Activated CD4-positive, alpha-beta T cell treated with anti-CD3 and anti-CD28 coated beads for 24 hours (primary cell): ENCODE measurements at places on chromosomes 7 and 10.

DNA sequence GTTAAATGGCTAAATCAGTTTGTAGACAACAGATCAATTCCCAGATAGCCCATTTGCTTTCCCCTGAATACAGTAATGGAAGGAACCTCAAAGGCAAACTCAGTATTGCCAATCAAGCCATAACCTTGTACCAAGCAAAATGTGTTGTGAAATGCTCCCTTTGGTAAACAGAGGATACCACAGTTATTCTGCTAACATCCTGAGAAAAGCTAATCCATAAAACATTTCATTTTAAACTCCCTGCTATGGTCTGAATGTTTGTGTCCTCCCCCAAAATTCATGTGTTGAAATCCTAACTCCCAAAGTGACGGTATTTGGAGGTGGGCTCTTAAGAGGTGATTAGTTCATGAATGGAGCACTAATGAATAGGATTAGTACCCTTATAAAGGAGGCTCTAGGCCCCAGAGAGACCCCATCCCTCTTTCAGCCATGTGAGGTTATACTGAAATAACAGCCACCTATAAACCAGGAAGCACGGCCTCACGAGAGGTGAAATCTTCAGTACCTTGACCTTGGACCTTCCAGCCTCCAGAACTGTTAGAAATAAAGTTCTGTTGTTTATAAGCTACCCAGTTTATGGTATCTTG is 89.3 kb upstream of the RNF148 start:
- DNase-seq = no peak

DNA sequence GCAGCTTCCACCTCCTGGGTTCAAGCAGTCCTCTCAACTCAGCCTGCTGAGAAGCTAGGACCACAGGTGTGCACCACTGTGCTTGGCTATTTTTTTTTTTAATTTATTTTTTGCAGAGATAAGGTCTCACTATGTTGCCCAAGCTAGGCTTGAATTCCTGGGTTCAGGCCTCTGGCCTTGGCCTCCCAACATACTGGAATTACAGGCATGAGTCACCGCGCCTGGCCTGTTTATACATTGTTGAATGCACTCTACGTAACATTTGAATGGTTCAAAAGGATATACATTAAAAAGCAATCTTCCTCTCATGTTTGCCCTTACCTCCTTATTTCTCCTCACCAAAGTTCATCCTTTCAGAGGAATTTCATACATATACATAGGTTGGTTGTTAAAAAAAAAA is 7.2 kb upstream of the SNX10 start:
- no peak for DNase-seq

DNA sequence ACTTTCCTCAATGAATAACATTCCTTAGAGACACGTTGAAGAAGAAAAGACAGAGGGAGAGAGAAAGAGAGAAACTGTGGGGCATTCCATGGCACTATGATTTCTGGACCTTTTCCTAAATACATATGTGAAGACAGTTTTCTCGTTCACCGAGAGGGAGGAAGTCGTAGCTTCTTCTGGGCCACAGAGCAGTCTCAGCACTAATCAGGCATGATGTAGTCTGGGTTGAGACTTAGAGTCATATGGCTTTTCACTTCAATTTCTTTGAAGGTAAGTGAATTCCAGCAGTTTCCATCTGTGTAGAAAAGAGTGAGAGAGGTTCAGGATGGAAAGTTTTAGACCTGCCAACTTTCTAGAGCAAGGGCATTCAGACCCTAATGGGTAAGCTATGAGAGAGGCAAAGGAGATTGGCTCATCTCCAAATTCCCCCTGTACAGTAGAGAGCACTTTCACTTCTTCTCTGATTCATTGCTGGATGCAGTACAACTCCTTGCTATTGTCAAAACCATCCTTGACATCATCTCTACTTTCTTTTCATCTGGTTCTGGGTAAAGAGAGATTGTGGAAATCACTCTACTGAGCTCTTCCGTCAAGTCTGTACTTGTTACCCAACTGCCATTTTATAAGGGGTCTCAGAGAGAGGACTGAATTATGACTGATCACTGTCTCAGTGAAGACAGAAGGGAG is 31.5 kb upstream of the OR9A4 start:
- DNase-seq = no peak

DNA sequence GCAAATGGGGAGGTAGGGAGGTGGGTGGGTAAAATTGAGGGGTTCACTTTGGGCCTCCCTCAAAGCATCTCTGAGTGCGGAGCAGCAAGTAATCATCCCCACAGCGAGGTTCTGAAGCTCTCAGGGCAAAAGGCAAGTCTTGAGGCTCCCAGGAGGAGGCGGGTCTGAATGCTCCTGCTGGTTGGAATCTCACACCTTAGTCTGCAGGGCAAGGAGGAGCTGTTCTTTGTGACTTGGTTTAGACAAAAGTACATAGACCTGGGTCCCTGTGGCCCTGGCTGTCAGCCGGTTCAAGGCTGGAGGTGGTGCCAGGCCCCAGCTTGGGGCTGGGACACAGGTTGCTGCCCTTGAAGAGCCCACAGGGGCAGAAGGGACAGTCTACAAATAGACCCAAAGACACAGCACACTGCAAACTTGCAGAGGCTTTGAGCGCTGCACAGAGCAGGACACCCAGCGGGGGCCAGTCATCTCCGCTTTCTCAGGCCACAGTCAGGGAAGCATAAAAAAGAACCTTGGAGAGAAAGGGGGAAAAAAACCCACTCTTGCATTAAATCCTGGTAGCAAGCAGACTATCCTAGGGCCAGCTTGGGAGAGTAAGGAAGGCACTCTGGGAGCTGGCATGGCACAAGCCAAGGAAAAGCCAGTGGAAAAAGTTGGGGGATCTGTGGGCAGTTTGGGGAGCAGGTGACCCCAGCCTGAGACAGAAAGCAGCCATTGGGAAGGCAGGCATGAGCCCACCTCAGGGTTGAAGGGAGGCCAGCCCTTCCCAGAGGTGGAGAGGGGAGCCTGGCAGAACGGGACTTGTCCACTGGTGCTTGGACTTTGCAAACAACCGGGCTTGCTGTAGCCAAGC is 926 bp upstream of the C10orf71 start:
- DNase-seq = no peak

- DNase-seq = no peak
Observed at GRCh38 chr10:132796846-132797245, 10.9 kb upstream of the NKX6-2 start.

GRCh38 chr10:12645449-12645848 is 296.1 kb downstream of the CAMK1D start:
- no peak for DNase-seq

DNA sequence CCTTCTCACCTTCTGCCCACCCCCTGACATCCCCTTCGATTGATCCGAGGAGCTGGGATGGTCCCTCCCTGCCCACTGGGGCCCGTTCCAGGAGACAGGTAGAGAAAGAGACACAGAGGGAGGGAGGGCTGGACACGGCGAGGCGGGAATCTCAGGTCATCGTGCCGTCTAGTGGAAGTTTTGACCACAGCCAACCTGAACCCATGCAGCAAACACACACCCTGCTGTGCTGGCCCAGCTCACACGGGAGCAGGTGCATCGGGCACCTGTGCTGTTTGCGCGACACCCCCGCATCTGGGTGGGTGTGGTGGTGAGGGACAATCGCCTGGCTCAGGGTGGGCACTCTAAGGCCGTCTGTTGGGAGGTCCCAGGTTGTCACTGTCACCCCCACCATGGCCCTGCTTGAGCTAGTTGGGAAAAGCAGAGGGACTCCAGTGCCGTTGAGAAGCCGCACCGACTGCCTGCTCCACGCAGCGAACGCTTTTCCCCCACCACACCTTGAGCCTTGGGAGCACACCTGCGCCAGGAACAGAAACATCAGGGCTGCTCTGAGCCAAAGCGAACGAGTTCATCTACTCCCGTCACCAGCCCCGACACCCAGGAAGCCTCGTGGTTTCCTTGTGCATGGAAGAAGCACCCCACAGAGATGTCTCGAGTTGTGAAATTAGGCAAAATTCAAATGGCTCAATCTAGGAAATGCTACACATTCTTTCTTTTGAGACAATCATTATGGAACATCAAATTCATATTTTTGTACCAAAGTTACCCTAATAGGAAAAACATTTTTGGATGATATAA is 285.8 kb downstream of the DNAJB6 start:
- no peak for DNase-seq

DNA sequence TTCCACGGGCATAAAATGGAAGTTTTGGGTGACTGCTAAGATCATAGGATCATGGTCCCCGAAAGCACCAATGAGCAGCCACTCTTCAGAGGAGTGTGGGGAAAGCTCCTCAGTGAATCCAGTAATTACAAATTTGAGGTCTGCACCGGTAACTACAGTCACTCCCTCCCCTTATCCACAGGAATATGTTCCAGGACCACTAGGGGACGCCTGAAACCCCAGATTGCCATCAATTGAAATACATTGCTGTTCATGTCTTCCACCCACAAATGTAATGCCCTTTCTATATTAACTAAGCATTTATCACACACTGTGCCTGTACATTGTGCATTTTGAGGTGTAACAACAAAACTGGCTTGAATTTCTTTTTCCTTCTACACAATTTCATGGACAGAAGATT is 447.9 kb upstream of the PFKP start:
- no peak for DNase-seq

DNA sequence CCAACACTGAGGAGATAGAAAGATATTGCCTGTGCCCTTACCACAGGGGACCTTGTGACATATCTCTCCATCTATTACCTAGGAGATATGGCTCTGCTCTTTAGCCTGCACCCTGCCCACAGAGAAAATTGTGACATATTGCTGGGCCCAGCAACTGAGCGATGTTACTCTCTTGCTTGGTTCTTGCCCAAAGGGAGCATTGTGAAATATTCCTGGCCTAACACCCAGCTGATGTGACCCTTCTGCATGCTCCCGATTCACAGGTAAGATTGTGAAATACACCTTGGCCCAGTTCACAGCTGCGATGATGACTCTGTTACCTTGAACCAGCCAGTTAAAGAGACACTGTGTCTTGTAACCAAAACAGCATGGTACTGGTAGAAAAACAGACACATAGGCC is 37.2 kb upstream of the ZNF107 start:
- DNase-seq = no peak

GRCh38 chr10:118629211-118629610 is 33.8 kb upstream of the PRLHR start:
- no peak for DNase-seq

- DNase-seq = no peak
Observed at GRCh38 chr7:40115936-40116335, 18.5 kb downstream of the MPLKIP start.

GRCh38 chr7:75993689-75994387 is 557 bp downstream of the TMEM120A start:
- no peak for DNase-seq

GRCh38 chr10:128979405-128979804 is 487.6 kb upstream of the MGMT start:
- DNase-seq = no peak

DNA sequence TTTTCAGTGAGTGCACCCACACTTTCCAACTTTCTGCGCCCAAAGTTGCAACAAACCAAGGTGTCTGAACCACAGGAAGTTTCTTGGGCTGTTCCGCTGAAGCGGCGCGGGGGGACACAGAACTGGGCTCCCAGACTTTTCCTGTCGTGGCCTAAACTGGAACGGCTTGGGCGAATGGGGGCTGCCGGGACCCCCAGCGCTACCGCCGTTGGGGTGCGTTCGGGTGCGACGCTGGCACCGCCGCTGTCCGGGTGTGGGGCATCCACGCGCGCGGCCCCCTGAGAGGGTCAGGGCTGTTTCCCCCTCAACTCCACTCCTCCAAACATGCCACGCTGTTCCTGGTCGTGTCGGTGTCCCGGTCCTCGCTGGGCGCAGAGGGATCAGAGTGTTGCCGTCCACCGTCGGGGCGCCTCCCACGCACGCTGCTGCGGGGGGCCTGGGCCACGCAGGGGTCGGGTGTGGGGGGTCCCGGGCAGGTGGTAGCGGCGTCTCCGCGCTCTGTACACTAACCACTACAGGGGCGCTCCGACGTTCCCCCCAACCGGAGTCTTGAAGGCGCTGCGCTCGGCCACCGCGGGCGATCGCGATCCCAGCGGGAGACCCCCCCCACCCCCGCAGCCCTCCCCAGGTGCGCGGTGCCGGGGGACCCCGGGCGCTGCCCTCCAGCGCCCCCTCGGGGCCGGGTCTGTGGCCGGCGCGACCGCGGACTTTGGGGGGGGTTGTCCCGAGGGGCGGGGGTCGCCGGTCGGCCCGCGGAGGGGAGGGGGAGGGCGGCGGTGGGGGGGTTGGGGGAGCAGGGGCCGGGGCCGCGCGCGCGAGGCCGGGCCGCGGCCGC is 2.2 kb upstream of the CUX1 start:
- no peak for DNase-seq

GRCh38 chr7:133293384-133294160 is 40.7 kb downstream of the EXOC4 start:
- no peak for DNase-seq

GRCh38 chr10:83917537-83918506 is 221.5 kb upstream of the GHITM start:
- no peak for DNase-seq

- DNase-seq = no peak
Observed at GRCh38 chr7:24401628-24402593, 117.9 kb downstream of the NPY start.

GRCh38 chr7:136064627-136065237 is 87.6 kb upstream of the MTPN start:
- no peak for DNase-seq

- DNase-seq = no peak
Observed at GRCh38 chr10:103768345-103768744, 87.0 kb downstream of the SH3PXD2A start.

DNA sequence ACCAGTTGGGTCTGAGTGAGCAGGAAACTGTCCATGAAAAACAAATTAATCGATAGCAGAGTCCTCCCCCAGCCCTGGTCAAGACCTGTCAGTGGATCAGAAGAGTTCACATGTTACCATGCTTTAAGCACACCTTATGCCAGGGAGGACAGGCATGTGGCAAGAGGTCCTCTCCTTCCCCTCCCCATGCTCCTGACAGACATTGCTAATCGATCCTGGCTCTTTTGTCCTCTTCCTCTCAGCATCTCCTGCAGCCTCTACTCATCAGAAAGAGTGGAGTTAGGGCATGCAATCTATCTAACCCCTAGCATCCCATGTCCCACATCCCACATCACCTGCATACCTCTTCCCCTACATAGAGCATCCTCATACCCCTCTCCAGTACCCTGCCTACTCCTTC is 117.1 kb upstream of the TCF7L2 start:
- no peak for DNase-seq

DNA sequence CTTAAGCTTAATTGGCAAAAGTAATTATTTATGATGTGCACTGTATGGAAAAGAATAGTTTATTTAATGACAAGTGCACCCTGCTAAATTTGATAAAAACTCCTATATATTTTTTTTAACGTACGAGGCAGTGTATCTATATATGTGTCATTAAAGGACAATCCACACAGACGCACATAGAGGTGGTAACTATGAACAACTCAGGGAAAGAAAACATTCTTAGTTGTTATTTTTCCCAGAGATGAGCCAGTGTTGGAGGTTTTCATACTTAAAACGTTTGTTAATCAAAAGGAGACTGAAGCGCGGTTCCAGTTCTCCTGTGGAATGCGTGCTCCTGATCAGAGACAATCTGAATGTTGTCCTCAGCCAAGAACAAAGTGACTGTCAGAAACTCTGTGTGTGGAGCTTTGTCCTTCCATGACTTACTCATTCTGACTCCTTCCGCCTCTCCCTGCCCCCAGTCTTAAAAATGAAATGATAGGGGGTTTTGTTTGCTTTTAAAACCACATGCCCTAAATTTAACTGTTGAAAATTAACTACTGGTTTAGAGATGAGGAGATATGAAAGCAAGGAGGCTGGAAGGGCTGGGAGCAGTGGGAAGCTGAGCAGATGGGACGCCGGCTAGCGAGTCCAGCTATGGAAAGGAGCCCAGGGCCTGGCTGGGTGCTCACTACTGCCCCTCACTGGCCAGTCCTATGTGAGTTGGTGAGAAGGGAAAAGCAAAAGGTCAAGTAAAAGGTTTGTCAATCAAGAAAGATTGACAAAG is 99.6 kb downstream of the SVIL start:
- DNase-seq = no peak
